ENCODE measurements at places on chromosomes 4 and X.

DNA sequence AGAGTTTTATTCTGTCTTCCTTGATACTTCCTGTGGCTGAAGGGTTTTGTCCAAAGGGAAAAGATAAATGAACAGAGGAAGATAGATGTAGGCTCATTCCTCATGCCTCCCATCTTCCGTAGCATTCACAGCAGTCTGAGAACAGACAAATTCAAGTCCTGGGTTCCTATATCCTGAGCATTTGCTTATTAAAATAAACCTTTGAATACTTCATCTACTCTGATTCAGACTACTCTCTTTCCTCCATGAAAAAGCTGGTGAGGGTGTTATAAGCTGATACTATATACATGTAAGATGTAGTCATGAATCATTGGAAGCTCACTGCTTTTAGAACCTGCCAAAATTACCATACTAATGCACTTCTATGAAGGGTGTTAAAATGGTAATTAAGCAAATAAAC is 61.2 kb downstream of the GAB1 start:
- no peak for DNase-seq

DNA sequence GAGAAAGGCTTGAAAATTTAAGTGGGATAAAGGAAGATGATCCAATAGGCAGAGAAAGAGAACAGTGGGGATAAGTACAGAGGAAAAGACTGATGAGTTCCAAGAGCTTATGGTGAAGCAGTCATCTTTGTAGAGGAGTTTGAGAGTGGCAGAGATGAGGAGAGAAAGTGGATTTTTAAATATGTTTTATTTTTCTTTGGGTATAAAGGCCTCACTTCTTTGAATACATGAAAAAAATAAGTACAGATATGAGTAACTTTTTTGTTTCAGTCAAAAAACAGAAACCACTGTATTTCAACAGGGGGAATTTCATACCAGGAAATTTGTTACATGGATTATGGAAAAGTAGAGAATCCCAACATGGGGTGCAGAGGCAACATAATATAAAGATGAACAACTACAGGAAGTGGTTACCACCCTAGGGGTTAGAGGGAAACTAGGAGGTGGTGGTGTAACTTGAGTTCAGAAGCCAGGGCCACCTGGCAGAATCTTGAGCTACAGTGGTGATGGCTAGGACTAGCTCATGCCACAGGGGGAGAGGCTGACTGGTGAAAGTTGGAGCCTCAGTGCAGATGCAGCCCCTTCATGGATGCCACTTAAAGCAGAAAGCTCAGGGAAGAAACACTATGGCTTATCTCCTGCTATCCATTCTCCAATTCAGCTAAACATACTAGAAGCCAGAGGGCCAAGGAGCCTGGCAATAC is 3.4 kb upstream of the CYBB start:
- DNase-seq, result no peak

DNA sequence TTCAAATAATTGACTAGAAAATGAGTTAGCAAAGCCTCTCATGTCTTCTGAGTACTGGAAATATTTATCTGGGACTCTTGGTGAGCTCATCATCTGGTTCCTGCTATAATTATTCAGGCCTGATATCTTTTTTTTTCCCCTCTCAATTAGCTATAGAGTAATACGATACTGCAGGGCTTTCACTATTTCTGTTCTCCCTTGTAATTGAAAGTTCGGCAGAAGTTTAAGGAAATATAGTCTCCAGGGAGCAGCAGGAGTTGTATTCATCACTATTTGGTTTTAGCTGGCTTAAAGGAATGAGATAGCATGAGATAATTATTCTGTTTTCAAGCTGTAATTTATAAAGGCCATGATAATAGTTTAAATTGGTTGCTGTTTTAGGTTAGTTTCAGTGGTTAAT is 378.6 kb upstream of the EPHA5 start:
- no peak for DNase-seq

GRCh38 chr4:47642985-47643760 is 158.1 kb downstream of the ATP10D start:
- DNase-seq, result no peak

DNA sequence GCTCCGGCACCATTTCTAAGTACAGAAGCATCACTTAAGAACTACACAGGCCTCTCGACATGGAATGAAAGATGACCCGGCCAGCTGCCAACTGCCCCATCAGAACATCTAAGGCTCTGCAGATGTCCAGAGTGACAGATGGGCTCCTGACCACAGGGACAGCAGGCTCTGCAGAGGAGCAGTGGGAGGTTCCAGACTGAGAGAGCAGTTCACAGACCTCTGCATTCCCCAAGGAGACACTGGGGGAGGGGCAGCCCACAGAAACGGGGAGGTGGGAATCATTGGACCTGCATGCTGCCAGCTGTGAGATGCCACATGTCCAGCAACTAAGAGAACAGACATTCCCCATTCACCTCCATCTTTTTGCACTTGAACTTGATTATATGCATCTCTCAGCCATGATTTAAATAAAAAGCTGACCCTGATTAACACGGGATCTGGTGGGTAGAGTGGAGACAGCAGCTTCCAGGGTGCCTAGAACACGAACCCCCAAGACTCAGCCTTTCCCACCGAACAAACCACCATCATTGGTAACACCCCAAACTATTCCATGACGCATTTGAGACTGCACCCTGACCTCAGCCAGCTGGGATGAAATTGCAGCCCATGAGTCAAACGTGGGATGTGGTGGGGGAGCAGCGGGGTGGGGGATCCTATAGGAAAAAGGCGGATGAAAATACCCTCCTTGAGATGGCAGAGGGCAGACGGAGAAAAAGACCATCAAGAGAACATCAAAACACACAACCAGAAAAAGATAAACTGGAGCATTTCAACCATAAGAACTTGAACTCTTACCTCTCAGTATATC is 47.2 kb downstream of the AFAP1 start:
- no peak for DNase-seq

GRCh38 chrX:74382613-74383012 is 38.7 kb upstream of the SLC16A2 start:
- no peak for DNase-seq

- DNase-seq, result no peak
Observed at GRCh38 chr4:78265006-78265405, 207.9 kb downstream of the FRAS1 start.

- no peak for DNase-seq
Observed at GRCh38 chrX:39895218-39896110, 202.3 kb downstream of the BCOR start.

- DNase-seq, result no peak
Observed at GRCh38 chrX:136656361-136656964, 8.5 kb downstream of the CD40LG start.

- DNase-seq, result no peak
Observed at GRCh38 chr4:112099701-112100297, 45.5 kb upstream of the FAM241A start.

DNA sequence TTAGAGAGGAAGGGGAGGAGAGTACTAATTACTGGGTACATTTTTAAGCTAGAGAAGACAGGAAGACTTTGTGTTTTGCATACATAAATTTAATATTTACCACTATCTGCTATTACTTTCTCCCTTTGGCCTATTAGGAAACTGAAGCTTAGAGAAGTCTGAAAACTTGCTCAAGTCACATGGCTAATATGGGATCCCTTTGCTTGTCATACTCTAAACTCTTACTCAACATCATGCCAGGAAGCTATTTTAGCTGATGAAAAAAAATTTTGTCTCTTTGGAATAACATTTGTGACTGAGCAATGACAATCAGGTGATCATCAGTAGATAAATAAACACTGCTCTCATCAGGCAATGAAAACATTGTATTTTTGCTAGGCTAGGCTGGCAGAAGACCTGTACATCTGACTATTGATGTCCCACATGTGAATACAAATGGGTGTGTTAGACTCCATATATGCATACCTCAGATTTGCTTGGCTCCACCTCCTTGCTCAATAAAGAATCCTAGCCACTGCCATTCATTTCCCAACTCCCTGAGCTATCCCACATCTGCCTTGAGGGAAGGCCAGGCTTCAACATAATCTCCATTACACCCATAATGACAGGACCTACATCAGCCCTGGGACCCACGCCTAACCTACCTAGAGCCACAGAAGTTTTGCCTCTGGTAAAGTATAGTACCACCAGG is 17.0 kb upstream of the DCLK2 start:
- DNase-seq, result no peak

- peak; percentile 94 for DNase-seq
Observed at GRCh38 chr4:114108869-114109268, 129.4 kb upstream of the ARSJ start.

DNA sequence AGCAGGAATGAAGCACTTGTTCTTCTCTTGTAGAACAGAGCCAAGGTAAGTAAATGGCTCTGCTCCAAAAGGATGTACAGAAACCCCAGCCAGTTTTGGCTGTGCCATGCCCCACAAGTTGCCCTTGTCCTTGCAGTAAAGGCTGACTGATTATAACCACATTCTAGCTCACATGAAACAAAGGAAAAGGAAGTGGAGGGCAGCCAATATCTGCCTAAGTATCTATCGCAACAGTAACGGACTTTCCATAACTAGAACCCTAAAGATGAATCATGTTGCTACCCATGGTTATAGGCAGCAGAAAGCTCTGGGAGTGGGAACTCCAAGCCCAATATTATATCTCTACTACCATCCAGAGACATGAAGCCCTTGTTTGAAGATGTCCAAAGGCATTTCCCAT is 95.7 kb downstream of the COMMD8 start:
- DNase-seq, result no peak

- no peak for DNase-seq
Observed at GRCh38 chrX:72569786-72570185, 2.9 kb downstream of the HDAC8 start.

GRCh38 chrX:97402903-97403302 is 519.2 kb downstream of the RPA4 start:
- no peak for DNase-seq

GRCh38 chrX:17822351-17822750 is 38.7 kb downstream of the RAI2 start:
- no peak for DNase-seq

GRCh38 chr4:41814565-41814964 is 66.0 kb upstream of the PHOX2B start:
- DNase-seq, result no peak

DNA sequence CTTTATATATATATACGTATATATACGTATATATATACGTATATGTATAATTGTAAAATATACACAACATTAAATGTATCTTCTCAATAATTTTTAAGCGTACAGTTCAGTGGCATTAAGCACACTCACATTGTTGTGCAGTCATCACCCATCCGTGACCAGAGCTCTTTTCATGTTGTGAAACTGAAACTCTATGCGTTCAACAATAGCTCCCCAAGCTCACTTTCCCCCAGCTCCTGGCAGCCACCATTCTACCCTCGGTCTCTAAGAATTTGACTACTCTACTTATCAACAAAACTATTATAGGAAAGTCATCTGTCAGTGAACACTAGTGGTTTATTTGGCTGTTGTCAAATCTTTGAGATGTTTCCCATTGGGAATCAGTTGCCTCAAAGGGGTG is 621.8 kb upstream of the GALNT7 start:
- no peak for DNase-seq

DNA sequence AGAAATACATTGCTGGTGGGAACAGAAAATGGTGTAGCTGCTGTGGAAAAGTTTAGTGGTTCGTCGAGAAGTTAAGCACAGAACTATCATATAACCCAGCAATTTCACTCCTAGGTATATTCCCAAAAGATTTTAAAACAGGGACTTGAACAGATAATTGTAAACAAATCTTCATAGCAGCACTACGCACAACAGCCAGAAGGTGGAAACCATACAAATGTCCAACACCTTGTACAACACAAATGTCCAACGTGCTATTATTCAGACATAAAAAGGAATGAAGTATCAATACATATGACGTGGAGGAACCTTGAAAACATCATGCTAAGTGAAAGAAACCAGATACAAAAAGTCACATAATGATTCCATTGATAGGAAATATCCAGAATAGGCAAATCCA is 37.9 kb downstream of the CUL4B start:
- DNase-seq, result no peak

DNA sequence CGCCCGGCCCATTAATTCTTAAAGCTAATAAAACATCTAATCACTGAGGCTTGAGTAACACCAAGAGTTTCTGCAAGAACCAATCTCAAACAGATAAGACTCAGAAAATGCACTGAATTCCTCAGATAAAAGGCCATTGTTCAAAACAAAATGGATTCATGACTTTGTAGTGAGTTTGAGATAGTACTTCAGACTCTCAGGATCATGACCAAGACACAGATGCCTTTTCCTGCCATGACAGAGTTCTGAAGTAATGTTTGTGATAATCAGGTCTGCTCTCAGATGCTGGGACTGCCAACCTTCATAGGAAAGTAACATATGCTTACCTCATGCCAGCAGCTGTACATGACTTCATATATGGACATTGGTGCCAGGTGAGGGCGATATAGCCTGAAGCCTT is 54.6 kb downstream of the NIPAL1 start:
- DNase-seq, result no peak

DNA sequence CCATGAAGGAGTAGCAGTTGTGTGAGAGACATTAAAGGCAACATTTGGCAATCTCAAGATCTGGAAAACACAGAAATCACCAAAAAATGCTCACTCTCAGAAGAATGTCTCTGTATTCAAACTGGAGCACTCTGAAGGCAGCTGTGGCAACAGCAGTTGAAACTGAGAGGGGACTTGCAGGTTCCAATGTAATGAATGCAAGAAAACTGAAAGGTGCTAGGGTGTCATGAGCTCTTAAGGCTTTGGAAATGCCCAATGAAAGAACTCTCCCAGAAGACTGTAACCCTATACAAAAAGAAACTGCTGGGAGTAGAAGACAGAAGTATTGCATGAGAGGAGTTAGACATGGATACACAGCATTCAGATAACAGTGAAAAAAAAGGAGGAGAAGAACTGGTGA is 118.2 kb upstream of the HTR2C start:
- no peak for DNase-seq

- no peak for DNase-seq
Observed at GRCh38 chr4:84800256-84800655, 166.2 kb downstream of the WDFY3 start.

DNA sequence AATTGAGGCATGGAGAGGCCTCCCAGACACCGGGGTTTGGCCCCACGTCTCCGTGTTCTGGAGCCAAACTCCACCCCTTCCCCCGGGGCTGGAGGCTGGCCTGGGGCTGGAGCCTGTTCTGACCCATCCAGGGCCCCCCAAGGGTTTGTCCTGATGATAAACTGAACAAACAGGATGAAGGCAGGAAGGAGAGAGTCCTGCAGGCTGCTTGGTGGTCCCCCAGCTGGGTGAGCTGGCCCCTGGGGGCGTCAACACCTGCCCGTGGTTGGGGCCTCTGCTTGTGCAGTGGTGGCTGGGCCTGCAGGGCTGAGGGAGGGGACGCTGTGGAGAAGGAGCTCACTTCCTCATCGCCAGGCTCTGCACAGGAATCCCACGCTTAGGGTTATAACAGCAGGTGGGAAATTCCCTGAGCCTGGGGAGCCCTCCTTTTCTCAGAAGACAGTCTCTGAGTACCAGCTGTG is 2.3 kb downstream of the SH3TC1 start:
- DNase-seq, result no peak
